AG04450 (cell line): ENCODE measurements at places on chromosomes 16 and 17.
A peak's percentile ranks its signal among the peaks of the same experiment; 100 is the strongest.

DNA sequence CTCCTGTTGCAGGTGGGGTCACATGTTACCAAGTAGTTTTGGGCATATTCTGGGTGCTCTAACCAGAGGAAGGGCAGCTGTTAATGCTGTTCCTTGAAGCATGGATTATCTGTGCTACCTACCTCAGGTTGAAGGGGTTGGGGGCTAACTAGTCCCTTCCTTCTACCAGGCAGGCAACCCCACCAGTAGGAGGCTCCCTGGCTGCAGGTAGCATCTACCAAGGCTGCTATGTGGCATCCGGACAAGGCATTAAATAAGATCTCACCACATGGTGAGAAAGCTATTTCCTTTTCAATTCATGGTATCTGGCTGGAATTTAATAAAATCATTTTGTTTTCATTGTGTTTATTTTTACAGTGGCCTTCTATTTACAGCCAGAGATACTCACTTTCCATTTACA lies 62.5 kb downstream of the CACNG3 start:
- no peak for DNase-seq

- no peak for DNase-seq
These were observed 96.4 kb upstream of the NOG start for GRCh38 chr17:56497132-56497531.

DNA sequence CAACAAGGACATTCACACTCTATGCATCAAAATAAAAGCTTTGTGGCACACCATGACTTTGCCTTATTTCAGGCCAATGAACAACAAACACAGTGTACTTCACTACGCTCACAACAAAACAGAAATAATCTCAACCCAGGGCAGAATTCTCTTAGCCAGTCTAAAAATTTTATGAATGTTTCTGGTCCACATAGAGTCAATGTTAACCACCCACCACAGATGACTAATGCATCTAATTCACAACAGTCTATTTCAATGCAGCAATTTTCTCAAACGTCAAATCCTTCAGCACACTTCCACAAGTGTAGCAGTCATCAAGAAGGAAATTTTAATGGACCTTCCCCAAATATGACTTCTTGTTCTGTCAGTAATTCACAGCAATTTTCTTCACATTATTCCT lies 101.7 kb downstream of the CHD9 start:
- DNase-seq = no peak

- peak; percentile 89 for DNase-seq
These were observed 20.1 kb upstream of the KRT19 start for GRCh38 chr17:41547921-41548843.

DNA sequence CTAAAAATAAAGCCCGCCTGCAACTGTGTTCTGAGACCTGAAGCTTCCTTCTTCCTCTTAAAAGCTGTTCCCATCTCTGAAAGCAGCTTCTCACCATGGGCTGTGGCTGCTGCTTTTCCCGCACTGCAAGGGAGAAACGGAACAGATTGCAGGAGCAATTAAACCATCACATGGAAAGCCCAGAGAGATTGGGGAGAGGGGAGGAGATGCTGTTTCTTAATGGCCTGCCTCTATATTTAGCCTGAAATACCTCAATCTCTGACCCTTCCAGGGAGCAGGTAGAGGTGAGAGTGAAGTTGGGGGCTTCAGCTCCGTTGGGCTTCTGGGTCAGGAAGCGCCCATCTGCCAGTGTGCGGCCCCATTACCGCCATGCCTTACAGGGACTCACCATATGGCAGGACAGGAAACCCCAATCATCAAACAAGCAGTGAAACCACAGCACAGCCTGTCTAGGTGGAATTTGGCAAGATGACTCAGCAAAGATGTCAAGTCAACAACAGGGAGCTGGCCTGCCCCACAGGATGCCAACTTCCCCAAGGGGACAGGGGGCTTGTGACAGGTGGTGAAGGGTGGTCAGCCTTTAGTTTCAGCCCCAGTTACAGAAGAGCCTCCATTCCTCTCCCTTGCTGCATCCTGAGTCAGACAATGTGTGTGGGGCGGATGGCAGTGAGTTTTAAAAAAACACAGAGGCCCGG lies 286.6 kb upstream of the CCL2 start:
- no peak for DNase-seq

- DNase-seq = no peak
These were observed 8.0 kb upstream of the TEDC2 start for GRCh38 chr16:2451851-2452320.

DNA sequence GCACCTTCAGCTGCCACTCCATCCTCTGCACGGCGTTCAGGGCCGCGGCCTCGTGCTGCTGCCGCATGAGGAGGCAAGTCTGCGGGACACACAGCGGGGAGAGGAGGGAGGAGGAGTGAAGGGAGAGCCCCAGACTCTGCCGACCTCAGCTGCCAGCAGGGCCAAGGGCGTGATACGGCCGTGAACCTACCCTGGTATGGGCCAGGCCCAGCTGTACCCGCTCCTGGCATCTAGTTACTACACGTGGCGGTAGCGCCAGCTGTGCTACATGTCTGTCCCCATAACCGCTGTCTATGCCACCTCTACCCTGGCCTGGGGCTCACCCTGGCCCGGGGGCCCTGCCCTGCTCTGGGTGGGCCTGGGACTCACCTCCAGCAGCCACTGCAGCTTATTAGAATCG lies 51.1 kb downstream of the ZNF778 start:
- DNase-seq = no peak

DNA sequence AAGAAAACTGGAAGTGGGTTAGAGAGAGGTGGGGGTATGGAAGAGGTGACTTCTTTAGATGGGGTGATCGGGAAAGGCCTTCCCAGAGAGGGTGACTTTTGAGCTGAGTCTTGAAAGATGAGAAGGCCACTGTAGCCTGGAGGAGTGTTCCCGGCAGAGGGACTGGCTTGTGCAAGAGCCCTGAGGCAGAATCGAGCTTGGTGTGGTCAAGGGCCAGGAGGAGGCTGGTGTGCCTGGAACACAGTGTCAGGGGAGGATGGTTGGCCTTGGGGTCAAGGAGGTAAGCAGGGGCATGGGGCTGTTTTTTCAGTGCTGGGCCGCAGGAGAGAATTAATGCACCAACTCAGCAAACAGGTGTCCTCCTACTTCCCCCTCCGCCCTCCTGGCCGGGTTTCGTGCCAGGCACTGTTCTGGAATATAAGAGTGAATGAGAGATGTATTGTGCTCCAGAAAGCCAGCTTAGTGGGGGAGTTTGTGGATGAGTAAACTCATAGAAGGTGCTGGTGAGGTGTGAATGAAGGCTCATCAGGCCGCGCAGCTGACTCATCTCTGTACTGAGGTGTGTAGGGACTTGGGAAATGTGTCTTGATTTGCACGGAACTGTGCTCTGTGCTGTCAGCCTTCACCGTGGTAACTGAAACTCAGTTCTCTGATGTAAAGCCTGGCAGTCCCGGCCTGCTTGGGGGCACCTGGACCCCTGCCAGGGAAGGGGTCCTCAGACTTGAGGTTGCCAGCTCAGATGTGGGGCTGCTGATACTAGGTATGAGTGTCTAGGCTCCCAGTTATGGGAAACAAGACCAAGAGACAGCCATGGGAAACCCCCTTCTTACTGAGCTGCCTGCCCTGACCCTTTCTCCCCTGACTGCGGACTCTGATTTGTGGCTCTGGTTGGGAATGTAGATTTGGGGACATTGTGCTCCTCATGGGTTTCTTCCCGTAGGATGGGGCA lies 15.3 kb downstream of the KSR1 start:
- DNase-seq = no peak

DNA sequence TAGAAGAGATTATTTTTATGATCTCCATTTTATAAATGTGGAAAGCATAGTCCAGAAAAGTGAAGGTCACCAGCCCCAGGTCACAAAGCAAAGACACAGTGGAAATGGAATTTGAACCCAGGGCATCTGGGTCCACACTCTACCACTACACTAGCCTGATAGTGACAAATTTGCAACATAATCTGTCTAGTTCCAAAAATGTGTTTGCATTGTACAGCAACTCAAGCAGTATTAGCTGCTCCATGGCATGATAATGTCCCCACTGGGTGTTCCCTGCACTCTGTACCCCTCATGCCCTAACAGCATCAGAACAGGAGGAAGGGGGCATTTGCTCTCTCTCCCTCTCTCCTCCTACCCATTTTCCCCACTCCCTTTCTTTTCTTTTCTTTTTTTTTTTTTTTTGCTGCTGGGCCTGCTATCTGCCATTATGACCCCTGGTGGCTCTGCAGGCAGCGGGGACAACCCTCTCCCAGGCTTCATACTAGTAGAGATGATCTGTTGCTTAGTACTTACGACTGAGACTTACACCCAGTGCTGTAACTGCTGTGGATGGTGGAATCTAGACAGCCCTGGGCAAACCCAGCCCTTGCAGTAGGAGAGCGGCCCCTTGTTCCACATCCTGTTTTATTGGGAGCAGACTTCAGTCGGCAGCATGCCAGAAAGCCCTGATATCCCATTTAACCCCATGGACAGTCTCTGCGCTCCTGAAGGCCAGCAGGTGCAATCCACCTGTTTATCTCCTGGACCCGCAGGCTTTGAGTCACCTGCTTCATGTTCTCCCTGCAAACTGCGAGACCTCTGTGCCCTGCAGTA lies 306.3 kb downstream of the SOX9 start:
- DNase-seq = no peak

GRCh38 chr16:3101018-3101840 lies 2.1 kb upstream of the ZSCAN10 start:
- no peak for DNase-seq
